NCI-H1417 treated with DMSO at 0.1 percent for 48 hours (cell line): ENCODE measurements at places on chromosomes 7 and 10.

GRCh38 chr7:150780292-150780691 is 19.9 kb downstream of the TMEM176B start:
- no peak for DNase-seq

DNA sequence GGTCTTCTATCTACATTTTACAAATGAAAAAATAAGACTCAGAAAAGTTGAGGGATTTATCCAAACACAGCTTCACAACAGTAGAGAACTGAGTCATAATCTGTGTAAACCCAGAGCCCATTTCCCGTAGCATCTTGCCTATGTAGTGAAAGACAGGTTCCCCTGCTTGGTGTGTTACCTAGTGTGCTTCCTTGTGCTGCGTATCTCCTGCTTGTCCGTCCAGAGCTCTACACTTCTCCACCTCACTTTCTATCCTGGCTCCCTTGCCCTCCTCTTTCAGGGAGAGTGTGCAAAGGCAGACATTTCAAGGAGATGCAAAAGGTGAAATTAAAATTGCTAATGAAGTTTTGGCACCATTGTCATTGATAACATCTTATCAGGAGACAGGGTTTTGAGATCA is 1.4 kb upstream of the ASNS start:
- DNase-seq: no peak

DNA sequence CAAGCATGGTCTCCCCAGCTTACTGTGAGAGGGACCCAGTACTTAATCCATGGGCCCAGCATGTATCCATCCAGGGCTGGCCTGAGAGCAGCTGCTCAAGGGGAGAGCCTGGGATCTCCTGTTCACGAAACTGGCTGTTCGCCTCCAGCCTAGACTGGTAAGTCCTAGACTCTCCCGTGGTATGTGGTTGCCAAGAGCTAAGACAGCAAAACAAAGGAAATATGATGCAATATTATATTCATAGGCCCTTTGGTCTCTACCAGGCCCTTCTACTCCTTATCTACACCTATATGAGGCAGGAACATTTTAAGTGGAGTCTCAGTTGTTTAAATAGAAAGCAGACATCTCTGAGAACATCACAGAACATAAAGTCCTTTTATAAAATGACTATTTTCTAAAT is 28.9 kb upstream of the STK17A start:
- no peak for DNase-seq

DNA sequence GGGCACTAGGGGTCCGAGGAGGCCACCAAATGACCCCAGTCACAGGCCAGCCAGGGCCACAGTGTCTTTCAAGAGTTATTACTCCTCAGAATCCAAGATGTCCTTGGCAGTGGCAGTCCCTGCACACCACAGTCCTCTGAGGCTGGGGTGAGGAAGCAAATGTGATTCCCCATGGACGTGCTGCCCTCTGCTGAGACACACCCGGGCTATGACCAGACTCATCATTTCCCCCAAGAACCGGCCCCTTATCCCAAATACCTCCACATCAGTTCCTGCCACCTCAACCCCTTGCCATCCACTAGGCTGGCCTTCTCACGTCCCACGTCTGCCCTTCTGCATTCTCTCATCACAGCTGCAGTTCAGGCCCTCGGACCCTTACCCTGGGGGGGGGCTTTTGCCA is 5.0 kb downstream of the PRKAG2 start:
- no peak for DNase-seq

DNA sequence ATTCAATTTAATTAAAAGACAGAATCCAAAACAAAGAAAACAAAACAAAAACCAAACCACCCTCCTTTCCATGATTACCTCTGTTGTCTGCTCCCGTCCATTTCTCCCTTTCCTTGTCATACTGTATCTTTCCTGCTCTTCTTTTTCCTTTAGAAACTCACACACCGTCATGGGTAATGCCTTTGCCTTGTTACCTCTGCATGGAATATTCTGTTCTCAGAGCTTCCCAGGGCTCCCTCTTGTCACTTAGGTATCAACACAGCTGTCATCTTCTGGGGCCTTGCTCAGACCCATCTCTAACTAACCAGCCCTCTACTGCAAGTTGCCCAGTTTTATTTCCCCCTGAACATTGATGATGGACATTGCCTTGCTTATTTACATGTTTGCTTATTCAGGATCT is 30.2 kb upstream of the GIMAP8 start:
- no peak for DNase-seq

DNA sequence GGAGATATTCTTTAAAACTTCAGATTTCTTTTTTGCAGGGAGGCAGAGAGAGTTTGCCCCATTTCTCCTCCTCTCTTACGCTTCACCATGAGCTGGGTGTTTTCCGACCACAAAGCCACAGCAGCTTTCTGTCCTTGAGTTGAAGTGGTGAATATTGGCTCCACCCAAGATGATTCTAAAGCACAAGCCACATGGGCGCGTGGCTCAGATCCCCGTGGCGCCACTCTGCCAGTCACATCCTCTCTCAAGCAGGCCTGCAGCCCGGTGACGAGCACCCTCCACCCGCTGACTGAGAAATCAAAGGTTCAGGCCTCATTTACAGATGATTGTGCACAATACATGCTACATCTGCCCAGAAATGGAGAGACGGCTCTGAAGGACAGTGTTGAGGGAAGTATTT is 27.6 kb upstream of the RNF32 start:
- DNase-seq: no peak

GRCh38 chr7:44068054-44068453 is 2.7 kb upstream of the PGAM2 start:
- no peak for DNase-seq

DNA sequence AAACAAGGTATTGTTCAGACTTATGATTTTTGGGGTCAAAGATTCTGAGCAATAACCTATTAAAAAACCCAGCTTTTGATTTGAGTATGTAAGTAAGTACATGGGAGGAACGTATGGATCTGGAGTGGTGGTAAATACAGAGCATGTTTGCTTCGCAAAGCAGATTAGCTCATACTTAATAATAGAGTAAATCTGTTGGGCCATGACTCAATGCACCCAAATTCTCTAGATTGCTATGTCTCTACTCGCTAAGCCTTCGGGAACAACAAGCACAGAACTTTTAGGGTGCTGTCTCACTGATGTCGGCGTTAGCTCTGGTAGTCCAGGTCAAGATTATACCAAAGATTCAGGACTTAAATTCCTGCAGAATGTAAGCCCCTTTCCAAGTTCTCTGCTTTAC is 807 bp upstream of the MINPP1 start:
- DNase-seq: no peak

- no peak for DNase-seq
Measured at GRCh38 chr10:92064506-92064905, 140.9 kb downstream of the BTAF1 start.

- no peak for DNase-seq
Measured at GRCh38 chr7:45980181-45980905, 59.3 kb upstream of the IGFBP3 start.

DNA sequence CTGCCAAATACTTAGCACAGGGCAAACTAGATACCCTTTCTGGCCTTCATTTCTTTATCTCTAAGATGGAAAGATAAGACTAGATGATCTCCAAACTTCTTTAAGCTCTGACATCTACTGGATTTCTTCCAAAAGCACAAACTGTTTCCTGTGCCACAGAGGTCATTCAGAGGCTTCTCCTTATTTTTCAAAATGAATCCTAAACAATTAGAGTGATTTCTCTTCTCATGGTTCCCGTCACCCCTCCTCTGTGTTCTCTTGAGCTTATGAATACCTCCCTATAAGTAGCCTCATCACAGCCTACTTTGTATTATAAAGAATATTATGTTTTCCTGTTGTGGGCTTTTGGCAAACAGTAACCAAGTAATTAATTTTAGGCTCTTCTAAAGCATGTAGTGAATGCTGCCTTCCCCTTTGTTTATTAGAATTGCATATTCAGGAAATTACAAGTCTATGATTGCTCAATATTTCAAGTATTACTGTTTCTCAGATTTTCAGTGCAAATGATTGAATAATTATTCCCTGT is 179.5 kb downstream of the REEP3 start:
- DNase-seq: no peak

DNA sequence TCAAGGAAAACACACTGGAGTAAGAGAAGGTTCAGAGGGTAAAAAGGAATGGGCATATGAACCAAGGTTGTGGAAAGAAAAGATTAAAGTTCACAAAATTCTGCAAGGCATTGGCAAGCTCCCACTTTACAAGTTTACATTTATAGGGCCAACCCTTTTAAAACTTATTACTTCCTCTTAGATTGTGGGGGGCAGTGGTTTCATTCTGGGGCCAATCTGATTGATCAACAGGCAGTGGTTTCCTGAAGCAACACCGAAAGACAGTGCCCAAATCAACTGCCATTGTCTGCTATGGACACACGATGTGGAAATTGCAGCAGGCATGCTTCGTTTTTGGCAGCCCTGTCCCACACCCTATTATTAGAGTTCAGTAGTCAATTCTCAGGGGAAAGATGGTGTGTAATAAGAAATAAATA is 154.0 kb downstream of the SGMS1 start:
- no peak for DNase-seq

- no peak for DNase-seq
Measured at GRCh38 chr7:123346766-123347165, 147.0 kb upstream of the SLC13A1 start.

- no peak for DNase-seq
Measured at GRCh38 chr10:95233377-95234034, 39.5 kb downstream of the ACSM6 start.

GRCh38 chr10:98125940-98126631 is 8.4 kb upstream of the R3HCC1L start:
- no peak for DNase-seq

- DNase-seq: no peak
Measured at GRCh38 chr10:14040787-14041631, 289.7 kb downstream of the FRMD4A start.

GRCh38 chr7:129780257-129780973 is 168.9 kb downstream of the NRF1 start:
- no peak for DNase-seq

DNA sequence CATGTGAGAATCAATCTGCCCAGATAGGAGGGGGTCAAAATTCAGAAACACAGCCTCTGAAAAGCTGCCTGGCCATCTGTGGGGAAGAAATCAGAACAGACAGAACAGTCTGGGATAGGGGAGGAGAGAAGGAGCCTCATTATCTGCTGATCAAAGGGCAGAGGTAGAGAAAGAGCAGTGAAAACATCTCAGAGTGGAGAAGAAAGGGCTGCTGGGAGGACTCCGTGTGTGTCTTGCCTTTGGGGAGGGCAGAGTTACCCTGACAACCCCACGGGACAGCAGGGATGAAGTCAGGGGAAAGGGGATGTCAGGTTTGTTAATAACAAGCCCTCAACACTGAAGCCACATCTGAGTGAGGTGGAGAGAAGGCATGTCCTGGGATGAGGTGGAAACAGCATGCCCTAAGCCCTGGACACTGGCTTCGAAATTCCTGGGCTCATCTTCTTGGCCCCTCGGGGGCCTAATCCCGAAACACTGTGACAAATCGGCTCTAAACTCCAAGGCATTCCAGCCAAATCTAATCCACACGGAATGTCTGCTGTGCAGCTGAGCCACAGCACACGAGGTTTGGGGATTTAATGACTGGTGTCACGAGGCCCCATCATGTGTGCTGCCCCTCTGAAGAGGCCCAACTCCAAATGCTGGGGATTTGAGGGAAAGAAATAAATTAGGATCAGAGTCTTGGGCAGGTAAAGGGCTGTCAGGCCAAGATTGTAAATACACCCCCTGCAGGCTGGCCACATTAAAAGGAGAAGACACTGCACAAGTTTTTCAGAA is 82.8 kb upstream of the FGFR2 start:
- DNase-seq: no peak

DNA sequence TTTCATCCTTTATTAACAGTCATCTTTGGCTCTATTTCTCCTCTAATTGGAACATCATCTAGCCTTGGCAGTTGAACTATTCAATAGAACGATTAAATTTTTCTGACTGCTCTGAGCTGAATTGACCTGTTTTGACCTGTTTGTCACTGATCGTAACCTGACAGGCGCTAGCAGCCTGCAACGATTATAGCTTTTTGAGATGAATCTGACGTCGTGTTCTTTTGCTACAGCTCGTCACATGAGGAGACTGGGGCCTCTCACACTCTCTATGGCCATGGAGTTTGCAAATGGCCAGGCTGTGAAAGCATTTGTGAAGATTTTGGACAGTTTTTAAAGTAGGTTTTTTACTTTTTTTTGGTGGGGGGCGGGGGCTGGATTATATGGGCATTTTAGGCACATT is 229.8 kb downstream of the FOXP2 start:
- DNase-seq: no peak

- no peak for DNase-seq
Measured at GRCh38 chr7:152633504-152633903, 42.4 kb downstream of the XRCC2 start.

DNA sequence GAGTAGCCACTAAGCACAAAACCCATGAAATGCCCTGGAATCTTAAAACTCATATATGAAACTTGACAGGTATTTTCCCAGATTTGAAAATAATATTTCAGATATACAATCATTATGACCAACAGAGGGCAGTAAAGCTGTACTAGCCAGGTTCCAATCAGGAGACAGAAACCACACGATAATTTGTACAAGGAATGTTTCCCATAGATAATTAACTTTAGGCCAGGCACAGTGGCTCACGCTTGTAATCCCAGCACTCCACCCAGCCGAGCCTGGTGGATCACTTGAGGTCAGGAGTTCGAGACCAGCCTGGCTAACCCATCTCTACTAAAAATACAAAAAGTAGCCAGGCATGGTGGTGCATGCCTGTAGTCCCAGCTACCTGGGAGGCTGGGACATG is 31.0 kb upstream of the NUB1 start:
- no peak for DNase-seq

DNA sequence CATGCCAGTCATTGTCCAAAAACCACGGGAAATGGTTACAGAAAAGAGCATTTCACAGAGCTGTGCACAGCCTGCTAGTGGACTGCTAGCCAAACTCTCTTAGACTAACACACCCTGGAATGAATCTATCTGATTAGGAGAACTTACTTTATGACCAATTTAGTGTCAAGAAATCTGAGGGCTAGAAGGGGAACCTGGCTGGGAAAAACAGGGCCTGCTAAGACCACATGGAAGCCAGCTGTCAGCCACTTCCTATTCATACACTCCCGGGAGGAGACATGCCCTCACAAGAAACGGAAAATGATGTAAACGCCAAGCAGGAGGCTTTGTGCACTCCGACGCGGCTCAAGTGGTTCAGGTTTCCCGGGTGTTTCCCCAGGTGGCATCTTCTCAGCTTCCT is 54.8 kb downstream of the MPP7 start:
- DNase-seq: no peak

DNA sequence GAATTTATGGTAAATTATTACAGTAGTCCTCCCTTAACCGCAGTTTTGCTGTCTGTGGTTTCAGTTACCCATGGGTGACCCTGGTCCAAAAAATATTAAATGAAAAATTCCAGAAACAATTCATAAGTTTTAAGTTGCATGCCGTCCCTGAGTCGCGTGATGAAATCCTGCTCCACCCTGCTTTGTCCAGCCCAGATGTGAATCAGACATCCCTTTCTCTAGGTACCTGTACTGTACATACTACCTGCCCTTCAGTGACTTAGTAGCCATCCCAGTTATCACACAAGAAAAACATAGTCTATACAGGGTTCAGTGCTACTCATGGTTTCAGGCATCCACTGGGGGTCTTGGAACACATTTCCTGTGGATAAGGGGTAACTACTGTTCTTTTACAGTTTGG is 20.5 kb upstream of the RHEB start:
- no peak for DNase-seq
